ENCODE measurements at places on chromosomes 7 and 10.

DNA sequence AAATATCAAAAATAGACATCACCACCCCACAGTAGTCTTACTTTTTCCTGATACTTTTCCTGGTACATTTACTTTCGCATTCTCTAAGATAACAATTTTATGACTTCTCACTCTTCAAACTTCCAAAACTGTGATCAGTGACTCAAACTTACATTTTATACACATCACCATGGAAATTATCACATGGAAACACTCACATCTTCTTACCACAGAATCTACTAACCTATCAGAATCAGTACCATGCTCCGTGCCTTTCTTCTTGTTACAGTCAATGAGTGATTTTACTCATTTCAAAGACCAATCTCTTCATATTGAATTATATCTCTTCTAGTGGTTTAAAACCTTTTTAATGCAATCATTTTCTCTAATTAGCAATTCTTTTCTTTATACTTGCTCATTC, 120.3 kb downstream of the PTEN start:
- DNase-seq = no peak

- no peak for DNase-seq
Observed at GRCh38 chr7:48183370-48183743, 12.1 kb downstream of the ABCA13 start.

GRCh38 chr7:65554-65953, 126.8 kb upstream of the FAM20C start:
- no peak for DNase-seq

DNA sequence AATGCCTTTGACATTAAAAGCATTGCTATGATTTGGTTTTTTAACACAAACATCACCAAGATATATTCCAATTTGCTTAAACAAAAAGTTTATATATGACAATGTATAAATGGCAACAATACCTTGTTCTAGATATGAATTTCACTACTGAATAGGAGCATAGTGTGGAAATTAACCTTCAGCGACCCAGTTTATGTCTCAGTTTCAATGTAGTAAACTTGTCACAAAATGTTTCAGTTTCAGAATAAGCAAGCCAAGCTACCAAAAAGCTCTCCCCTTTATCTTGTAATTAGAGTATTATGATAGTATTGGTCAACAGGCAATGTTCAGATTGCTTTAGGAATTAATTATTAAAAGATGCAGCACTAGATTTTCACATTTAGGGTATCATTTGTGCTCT, 99.6 kb upstream of the PCDH15 start:
- no peak for DNase-seq

DNA sequence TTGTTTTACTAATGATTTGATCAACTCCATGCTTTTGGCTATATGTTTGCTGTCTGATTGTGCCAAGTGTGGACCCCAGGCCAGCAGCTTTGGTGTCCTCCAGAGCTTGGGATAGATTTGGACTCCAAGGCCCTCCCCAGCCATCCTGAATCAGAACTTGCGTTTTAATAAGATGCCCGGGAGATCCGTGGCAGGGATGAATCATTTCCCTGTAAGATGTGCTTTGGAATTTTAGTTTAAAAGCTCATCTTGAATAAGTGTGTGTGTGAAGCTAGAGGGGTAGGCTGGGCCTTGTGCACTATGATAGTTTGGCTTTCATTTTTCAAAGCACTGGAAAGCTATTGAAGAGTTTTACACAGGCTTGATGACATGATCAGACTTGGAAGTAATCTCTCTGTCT, 66.2 kb upstream of the SDK1 start:
- DNase-seq = no peak

All from activated CD4-positive, alpha-beta T cell treated with anti-CD3 and anti-CD28 coated beads for 36 hours (primary cell).